Activated T-helper 17 cell treated with anti-CD3 and anti-CD28 coated beads, Interleukin-2, amount 50 U/mL, for 72 hours (primary cell): ENCODE measurements at places on chromosomes 5 and 9. TPM values are rescaled to one million over a fixed set of nuclear protein-coding genes. Genes with fewer than 3 reads are reported as not detected.

DNA sequence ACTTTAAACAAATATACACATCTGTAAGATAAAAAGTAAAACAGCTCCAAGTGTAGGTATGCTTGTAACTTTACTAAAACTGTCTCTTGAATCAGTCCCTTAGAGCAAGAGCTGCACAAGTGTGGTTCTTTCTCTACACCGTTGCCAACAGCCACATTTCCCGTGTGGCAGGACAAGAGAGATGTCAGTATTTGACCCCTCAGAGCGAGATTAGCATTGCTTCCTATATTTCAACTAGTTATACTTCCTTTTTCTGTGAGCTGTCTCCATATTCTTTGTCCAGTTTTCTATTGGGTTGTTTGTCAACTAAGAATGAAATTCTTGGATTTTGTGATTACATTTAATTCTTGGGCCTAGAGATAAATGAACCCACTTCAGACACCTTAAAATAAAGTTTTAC lies 8.0 kb downstream of the PLIN2 start:
- H3K4me1 ChIP-seq: peaks cover 5% of the 10 kb centered on the region
- peaks cover 100% of the 10 kb centered on the region for H3K36me3 ChIP-seq
- no peaks in the 10 kb centered on the region for H3K27me3 ChIP-seq
- H3K27ac ChIP-seq: no peak overlapping the region

The AK8 gene
- total RNA-seq: not detected

- no peak for ATAC-seq
- H3K36me3 ChIP-seq: peaks cover 41% of the 10 kb centered on the region
- H3K4me1 ChIP-seq: peaks cover 25% of the 10 kb centered on the region
- no peak overlapping the region for H3K27ac ChIP-seq
Observed at GRCh38 chr5:180527659-180528058, 33.5 kb downstream of the CNOT6 start.

The IFNA21 gene
- total RNA-seq: not detected

The TMEM252 gene
- not detected for total RNA-seq

DNA sequence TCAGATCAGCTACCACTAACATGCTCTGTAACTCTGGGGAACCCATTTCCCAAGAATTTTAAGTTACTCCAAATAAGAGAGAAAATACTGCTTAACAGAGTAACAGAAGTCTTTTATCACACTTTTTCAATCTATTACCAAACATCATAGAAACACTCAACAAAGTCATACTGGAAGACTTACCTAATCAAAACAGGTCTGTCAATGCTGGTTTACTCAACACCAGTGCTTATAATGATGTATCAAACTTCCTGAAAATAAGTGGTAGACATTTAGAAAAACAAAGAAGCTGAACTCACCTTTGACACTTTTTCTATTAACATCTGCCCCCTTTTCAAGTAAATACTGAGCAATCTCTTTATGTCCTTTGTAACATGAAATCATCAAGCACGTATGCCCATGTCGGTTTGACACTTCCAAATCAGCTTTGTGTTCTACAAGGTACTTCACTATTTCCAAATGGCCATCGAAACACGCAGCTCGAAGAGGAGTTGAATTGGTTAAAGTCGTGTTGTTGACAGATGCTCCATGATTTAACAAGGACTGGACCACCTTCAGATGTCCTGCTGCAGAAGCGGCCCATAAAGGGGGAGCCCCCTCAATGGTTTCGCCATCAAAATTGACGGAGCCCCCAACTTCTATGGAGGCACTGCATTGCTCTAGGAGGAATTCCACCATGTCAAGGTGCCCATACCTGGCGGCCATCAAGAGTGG lies 1.8 kb downstream of the FEM1C start:
- no peak for ATAC-seq
- H3K27ac ChIP-seq: peak overlapping the region; percentile 97
- H3K27me3 ChIP-seq: no peaks in the 10 kb centered on the region
- H3K36me3 ChIP-seq: peaks cover 73% of the 10 kb centered on the region
- H3K4me3 ChIP-seq: peak overlapping the region; percentile 93
